EL (cell line): ENCODE measurements at places on chromosomes 6 and 20.

DNA sequence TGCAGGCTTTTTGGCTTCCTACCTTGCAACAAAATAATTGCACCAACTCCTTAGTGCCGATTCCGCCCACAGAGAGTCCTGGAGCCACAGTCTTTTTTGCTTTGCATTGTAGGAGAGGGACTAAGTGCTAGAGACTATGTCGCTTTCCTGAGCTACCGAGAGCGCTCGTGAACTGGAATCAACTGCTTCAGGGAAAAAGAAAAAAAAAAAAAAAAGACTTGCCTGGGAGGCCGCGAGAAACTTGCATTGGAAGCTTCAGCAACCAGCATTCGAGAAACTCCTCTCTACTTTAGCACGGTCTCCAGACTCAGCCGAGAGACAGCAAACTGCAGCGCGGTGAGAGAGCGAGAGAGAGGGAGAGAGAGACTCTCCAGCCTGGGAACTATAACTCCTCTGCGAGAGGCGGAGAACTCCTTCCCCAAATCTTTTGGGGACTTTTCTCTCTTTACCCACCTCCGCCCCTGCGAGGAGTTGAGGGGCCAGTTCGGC, 420 bp downstream of the SOX4 start:
- DNase-seq = peak; percentile 67

GRCh38 chr6:107716688-107717089, 107.4 kb downstream of the SCML4 start:
- peak; percentile 58 for DNase-seq

DNA sequence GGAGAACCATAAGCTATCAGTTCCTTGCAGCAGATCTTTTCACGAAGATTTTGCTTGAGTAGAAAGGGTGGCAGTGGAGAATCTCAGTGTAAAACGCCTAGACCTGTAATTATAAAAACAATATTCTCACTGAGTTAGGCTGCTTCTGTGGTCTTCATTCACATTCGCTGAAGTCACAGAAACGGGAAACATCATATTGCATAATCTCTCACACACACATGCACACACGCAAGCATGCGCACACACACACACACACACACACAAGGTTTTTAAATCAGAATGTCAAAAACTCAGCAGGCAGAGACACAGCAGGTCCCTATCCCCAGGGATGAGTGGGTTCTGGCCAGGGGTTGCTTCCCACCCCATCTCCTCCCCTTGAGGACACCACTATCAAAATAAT, 175.5 kb downstream of the ATXN1 start:
- DNase-seq = peak; percentile 18

GRCh38 chr20:23566199-23566932, 1.9 kb downstream of the CST9L start:
- DNase-seq = no peak

GRCh38 chr6:140586426-140587061, 1212.1 kb upstream of the CITED2 start:
- no peak for DNase-seq

DNA sequence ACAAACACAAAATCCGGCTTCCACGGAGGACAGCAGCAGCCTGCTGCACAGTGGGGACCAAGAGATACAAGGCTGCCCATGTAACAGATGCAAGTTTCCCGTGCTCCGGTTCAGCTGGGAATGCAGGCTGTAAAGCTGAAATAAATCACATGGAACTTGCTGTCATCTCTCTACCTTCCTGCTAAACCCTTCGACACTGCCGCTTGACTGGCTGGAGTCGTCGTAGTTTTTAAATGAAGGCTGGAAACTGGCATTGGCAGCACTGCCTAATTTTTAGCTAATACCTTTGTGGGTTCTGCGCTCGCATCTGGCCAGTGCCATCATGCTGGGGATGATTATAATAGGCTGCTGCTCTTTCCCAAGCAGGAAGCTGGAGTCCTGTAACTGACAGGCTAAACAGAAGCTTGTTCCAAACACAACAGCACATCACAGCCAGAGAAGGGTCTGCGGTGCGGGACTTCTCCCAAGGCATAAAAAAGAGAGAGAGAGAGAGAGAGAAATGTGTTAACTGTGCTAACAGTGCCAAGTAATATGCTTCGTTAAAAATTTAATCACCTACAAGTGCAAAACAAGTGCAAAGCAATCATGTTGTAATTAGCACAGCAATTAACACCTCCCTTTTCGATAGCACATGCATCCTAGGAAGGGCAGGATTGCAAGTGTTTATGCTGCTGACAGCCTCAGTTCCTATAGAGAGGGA, 146.1 kb downstream of the TFAP2A start:
- no peak for DNase-seq

- DNase-seq = no peak
Observed at GRCh38 chr20:62898093-62898964, 28.0 kb downstream of the DIDO1 start.

- DNase-seq = peak; percentile 75
Observed at GRCh38 chr20:15654208-15654649, 919.0 kb downstream of the KIF16B start.

DNA sequence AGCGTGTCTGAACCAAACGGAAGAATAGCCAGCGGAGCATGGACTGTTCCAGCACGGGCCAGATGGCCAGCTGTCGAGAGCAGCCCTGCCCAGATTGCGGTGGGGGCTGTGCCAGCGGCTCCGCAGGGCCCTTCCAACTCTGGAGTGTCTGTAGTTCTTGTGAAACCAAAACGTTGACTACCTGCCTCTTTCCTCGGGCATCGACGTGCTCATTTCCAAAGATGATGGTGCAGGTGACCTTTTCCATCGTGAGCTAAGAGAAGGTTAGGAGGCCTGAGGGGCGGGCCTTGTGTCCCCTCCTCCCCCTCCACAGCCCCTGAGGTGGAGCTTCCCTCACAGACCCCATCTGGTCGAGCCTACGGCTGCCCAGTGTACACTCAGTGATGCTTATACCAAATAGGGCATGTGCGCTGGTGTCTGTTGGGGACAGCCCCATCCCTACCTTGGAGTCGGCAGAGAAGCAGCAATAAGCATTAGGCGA, 12.9 kb upstream of the C20orf144 start:
- DNase-seq = no peak

DNA sequence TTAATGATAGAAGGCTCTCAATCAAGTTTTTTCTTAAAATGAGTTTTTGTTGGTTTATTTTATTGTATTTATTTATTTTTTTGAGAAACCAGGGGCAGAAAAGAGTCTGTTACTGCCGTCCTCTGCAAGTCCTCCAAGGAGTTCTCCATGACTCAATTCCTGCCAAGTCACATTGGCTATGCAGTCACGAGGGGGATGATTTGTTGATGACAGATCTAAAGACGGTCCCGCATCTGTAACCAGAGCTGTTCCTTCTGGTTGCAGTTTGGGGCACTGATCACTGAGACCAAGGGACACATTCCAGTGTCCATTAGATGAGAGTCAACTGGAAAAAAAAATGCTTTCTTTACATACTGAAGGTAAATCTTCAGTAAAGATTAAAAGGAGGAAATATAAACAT, 13.9 kb upstream of the TSHZ2 start:
- DNase-seq = no peak

DNA sequence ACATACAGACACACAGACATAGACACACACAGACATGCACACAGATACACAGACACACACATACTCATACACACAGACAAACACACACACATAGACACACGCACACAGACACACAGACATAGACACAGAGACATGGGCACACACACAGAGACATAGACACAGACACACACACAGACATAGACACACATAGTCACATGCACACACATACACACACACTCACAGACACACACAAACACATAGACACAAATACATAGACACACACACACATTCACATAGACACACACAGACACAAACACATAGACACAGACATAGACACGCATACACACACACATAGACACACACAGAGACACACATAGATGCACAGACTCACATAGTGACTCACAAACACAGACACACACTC, 13.5 kb downstream of the FOXF2 start:
- no peak for DNase-seq

GRCh38 chr20:44796311-44796710, 14.0 kb downstream of the RIMS4 start:
- no peak for DNase-seq

DNA sequence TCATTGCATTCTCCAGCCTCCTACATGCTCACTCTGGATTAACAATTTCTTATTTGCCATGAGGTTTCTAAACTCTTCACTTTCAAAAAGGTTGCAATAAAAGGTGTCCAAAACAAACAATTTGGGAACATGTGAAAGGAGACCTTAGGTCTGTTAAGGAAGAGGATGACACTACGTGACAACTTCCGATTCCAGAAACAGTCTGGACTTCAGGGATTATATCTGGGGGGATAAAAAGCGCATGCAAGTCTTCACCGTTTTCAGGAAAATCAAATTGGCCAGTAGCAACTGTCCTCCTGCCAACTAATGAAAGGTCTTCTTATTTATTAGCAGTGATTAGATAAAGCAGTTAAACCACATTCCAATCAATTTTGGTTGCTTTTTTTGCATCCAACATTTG, 1.8 kb downstream of the ZDHHC14 start:
- DNase-seq = no peak

DNA sequence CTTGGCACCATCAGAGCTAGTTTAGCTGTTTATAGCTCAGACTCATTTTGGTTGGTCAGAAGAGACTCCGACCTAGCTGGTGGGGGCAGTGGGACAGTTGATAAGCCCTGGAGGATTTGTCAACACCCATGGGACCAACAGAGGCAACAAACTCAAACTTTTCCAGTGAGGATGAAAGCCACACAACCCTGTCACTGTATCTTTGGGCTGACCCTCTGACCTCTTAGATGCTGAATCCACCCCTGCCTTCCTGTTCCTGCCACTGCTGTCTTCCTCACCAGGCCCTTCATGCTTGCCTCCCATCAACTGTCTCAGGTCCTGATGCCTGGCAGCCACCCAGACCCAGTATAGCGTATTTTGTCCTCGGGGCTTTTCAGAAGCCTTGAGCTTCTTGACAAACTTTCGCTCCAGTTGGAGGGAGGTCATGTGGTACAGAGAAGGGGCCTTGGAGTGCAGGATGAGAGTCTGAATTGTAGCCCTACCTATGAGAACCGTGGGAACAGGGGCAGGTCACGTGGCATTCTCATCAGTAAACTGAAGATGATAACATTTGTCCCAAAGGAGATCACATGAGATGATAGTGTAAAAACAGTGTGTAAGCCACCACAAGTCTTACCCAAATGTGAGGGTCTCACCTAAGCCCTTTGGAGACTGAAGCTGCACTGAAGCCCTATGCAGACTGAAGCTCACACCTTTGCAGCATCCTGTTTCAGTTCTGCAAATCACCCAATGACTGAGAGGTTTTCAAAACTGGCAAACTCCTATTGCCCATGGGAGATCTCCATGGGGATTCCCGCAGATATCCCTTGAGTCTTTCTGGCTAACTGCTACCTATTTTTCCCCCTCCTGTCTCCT, 72.0 kb upstream of the F13A1 start:
- DNase-seq = no peak

GRCh38 chr6:132937466-132937906, 123.1 kb downstream of the RPS12 start:
- peak; percentile 29 for DNase-seq

- DNase-seq = peak; percentile 14
Observed at GRCh38 chr20:10898552-10898951, 224.8 kb upstream of the JAG1 start.

GRCh38 chr6:127366282-127367022, 23.0 kb upstream of the ECHDC1 start:
- DNase-seq = peak; percentile 99

DNA sequence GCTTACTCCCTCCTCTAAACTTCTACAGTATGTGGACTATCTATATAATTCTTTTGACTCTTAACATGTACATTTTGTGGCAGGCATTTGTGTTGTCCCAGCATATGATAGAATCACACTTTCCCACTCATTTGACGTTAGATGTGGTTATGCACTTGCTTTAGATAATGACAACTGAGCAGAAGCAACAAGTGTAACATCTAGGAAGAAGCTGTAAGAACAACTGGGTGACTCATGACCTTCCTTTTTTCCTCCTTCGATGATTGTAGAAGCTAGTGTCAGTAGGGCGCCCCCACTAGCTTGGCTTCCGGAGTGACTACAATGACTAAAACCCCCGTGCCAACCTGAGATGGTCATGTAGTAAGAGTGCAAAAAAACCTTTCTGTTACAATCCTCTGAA, 74.6 kb upstream of the CEP85L start:
- no peak for DNase-seq

DNA sequence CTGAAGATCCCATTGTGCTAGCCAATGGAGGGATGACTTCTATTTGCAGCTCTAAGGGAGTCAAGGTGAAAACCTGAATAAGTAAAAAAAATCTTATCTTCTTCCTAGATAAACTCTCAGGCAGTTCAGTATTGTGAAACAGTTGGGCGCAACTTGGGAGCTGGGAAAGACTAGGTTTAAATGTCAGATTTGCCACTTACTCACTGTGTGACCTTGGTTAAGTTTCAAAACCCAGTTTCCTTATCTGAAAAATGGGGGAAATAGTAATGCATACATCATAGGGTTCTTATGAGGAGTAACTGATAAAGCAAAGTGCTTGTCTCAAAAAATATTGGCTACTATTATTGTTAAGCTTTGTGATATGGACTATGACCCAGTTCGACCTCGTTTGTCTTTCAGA, 88.8 kb downstream of the CD83 start:
- no peak for DNase-seq

- no peak for DNase-seq
Observed at GRCh38 chr6:148423133-148423532, 80.5 kb downstream of the SASH1 start.

DNA sequence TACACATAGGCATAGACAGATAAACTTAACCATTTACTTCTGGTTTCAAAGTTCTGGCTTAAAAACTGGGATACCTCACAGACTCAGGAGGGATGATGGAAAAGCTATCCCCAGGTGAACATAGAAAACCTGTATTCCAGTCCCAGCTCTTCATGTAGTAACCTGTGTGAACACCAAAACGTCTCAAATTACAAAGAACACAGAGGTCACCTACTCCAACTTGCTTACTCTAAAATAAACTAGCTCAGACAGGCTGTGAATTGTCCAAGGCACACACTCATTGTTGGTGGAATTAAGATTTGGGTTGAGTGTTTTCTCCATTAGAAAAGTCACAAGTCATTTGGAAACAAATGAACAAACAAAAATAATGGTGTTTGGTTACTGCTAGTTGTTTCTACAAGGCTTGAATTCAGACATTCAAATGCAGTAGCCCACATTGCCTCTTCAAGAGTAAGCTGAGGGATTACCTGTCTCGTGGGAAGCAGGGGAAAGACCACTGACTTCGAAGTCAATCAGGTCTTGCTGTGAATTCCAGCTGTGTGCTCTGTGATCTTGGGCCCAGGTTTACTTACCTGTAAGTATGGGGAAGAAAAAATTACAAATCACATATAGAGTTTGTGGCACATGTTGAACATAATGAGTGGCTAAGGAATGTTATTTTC, 48.2 kb upstream of the LRRC1 start:
- DNase-seq = no peak

DNA sequence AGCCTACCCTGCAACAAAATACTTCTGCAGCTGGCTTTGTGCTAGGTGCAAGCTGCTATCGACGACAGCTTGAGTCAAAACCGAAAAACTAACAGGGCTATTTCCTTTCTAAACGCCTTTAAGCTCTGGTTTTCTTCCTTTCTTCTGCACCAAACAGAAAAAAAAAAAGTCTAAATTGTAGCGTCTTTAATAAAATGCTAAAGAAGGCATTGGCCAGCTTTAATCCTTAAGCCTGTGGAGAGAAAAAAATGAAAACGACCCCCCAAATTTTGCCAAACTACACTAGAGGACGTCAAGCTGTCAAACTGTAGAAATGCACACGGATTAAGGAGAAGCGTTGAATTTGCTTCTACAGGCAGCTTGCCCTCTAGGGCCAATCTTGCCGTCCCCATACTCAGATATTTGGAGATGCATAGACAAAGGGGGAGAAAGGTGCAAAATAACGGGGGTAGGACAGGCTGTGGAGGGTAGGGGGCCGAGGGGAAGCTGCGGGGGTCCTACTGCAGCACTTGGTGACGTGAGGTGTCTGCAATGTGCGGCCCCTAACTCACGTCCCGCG, 1.4 kb upstream of the NRN1 start:
- no peak for DNase-seq
